ENCODE measurements at places on chromosomes 12 and 14.

- peak; percentile 79 for DNase-seq
These were observed 1.8 kb downstream of the IGFBP6 start for GRCh38 chr12:53099071-53099882.

DNA sequence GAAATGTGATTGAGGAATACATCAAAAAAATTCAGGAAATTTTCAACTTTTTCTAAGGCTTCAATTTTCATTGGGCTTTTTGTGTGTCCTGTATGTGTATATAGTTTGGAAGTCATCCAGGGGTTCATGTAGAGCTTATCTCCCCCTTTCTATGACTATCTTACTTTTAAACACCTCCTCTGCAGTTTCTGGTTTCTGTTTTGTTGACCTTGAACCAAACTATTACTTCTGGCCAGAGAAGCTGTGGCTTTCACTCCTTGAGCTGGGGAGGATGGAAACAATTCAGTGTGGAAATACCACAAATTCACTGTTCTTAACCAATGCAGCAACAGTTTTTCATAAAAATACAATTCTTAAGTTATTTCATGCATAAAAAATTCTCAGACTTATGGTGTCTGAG lies 613.2 kb upstream of the SEL1L start:
- DNase-seq: no peak

GRCh38 chr14:76810525-76810924 lies 2.2 kb downstream of the ANGEL1 start:
- no peak for DNase-seq

- DNase-seq: no peak
These were observed 35.5 kb upstream of the RASSF3 start for GRCh38 chr12:64574837-64575236.

- no peak for DNase-seq
These were observed 154.5 kb upstream of the FKBP4 start for GRCh38 chr12:2640281-2640680.

- DNase-seq: no peak
These were observed 29.6 kb downstream of the WBP11 start for GRCh38 chr12:14773685-14774073.

GRCh38 chr12:106741247-106741646 lies 33.2 kb upstream of the RIC8B start:
- DNase-seq: no peak

- DNase-seq: no peak
These were observed 82.7 kb downstream of the KTN1 start for GRCh38 chr14:55662752-55663151.

DNA sequence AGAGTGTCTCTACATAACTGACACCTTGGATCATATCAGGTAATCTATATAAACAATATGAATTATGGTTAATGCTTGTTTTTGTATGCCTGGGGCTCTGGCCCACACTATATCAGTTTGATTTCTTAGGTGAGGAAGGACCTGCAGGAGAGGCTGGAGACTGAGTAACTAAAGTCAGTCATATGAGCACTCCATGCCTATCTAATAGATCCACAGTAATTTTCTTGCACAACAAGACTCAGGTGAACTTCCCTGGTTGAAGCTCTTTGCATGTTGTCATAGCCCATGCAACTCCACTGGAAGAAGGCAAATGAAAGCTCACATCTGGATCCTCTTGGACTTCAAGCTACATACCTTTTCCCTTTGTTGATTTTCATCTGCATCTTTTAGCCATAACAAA lies 62.3 kb downstream of the CDK17 start:
- DNase-seq: no peak

DNA sequence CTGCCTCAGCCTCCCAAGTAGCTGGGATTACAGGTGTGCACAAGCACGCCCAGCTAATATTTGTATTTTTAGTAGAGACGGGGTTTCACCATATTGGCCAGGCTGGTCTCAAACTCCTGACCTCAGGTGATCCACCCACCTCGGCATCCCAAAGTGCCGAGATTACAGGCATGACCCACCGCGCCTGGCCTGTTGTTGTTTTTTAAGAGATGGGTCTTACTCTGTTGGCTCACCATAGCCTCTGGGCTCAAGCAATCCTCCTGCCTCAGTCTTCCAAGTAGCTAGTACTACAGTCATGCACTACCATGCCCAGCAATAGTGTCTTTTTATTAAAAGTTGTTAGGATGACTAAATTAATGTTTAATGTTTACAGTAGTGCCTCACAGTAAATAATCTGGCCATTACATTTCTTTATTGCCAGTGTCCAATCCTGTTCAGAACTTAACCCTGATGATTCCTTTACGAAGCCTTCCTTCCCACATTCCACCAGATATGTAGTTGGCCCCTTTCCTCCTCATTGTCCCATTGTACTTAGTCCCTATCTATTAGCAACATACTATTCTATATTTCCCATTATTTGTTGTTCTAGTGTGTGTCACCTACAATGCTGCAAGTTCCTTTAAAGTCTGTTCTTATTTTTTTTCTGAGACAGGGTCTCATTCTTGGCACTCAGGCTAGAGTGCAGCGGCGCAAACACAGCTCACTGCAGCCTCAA lies 8.8 kb upstream of the SMARCC2 start:
- DNase-seq: no peak

DNA sequence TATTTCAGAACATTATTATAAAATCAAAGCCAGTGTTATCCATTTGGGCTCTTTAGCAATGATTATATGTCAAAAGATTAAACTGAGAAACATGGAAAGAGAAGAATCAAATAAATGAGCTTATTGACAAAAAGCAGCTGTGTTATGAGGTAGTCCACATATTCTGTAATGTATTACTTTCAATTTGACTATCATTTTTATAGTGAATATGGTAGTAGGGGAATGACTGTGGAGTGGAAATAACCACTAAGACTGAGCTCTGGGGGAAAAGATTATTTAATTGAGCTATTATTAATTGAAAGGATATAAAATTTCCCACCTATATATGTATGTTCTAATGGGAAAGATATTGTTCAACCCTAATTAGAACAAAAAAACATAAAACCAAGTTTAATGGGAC lies 381.3 kb downstream of the TMTC2 start:
- no peak for DNase-seq

- peak; percentile 8 for DNase-seq
These were observed 43.3 kb upstream of the NT5DC3 start for GRCh38 chr12:103884316-103884715.

DNA sequence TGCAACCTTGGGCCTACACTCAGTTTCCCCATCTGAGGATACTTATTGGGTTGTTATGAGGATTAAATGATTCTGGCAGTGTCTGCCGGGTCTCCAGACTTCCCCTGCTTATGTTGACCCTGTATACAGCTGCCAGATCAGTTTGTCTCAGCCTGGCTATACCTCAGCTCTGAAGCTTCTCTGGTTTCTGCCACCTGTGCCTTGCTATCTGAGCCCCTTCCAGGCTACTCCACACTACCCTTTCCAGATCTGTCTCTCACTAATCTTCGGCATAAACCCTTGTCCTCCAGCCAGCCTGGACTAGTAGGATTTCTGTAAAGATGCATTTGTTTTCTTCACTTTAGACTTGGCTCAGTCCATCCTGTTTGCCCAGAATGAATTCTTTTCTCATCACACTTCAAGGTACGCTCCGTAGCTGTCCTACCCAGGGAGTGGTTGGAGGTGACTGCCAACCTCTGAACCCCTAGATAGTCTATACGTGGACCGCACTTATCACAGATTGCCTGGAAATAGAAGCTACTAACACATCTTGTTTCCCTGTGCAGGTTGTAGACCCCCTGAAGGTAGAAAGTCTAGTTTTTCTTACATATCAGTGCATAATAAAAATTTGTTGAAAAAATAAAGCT lies 422.4 kb downstream of the RAD51B start:
- no peak for DNase-seq

DNA sequence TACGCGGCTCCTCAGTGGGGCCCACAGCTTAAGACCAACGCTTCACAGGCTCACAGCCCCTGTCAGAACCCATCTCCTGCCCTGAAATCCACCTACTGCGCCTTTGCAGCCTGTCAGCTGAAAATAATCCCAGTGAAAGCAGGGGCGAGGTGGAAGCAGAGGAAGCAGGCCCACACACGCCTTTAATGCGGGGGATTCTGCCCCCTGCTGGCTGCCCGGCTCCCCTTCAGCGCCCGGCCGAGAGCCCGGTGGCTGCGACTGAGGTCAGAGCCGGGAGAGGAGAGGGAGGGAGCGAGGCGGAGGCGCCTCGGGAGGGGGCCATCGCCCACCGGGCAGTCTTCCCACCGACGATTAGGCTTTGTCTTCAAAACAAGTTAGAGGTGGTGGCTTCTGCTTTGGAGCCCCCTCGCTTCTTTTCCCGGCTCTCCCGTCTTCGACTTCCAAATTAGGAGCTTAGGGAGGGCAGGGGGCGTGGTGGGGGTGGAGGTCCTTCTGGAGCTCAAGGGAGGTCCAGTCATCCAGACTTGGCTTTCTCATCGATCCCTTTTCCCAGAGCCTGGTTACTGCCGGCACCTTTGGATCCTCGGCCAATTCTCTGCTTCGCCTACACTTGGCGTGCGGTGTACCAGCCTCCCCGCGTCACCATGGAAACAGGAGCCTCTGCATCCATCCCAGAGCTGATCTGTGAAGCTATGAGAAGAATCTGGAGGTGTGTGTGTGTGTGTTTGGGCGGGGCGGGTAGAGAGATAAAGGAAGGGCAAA lies 25.2 kb upstream of the RND1 start:
- peak; percentile 79 for DNase-seq

- no peak for DNase-seq
These were observed 36.5 kb downstream of the LRRC74A start for GRCh38 chr14:76862546-76863282.

DNA sequence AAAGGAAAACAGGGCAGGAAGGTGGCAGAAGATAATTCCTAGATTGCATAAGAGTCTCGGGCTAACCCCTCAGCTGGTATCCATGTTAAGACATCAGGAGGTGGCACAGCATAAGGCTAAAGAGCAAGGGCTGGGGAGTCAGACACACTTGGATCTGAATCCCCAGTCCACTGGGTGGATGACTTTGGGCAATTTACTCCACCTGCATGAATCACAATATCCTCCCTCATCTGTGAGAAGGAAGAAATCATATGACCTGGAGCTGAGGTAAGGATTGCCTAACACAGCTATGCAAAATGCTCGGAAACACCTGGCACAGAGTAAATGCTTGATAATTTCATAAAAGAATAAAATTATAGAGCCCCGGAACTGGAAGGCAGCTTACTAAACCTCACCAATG lies 217.9 kb downstream of the PIK3C2G start:
- no peak for DNase-seq

DNA sequence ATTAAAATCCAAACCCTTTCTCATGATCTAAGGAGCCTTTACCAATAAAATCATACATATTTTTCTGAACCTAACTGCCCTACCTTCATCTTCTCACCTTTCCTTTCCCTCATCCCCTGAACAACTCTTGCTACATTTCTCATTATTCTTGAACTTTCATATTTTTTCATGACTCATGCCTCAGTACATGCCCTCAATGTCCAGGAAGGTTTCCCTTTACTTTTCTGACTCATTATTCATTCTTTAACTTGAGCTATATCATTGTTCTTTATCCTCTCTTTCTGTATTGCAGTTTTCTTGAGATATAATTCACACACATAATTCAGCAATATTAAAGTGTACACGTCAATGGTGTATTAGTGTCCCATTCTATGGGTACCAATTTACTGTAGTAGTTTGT lies 231.0 kb downstream of the ALG10B start:
- no peak for DNase-seq

- no peak for DNase-seq
These were observed 10.9 kb downstream of the TCHP start for GRCh38 chr12:109910969-109911348.

- no peak for DNase-seq
These were observed 615 bp downstream of the DDX51 start for GRCh38 chr12:132143336-132144071.

GRCh38 chr12:28234444-28234843 lies 44.2 kb downstream of the CCDC91 start:
- DNase-seq: no peak

DNA sequence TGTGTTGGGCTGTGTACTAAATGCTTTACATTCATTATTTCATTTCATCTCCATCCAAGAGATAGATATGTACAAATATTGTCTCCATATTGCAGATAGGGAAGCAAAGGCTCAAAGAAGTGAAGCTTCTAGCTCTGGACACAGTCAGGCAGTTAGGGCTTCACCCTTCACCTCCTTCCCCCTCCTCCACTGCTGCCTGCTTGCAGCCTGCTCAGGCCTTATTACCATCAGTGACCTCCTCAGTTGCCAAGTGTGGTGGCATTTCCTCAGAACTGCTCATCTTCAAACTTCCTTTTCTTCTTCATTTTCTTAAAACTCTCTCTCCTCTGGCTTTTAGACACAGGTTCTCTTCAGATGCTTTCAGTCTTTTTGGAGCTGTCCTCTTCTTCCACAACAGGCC lies 4.7 kb upstream of the GPATCH2L start:
- DNase-seq: no peak

- DNase-seq: no peak
These were observed 6.9 kb downstream of the MTA1 start for GRCh38 chr14:105426416-105427130.

GRCh38 chr14:90606434-90606833 lies 209.6 kb downstream of the CALM1 start:
- no peak for DNase-seq

GRCh38 chr12:106585521-106586277 lies 2.9 kb downstream of the RFX4 start:
- peak; percentile 64 for DNase-seq

DNA sequence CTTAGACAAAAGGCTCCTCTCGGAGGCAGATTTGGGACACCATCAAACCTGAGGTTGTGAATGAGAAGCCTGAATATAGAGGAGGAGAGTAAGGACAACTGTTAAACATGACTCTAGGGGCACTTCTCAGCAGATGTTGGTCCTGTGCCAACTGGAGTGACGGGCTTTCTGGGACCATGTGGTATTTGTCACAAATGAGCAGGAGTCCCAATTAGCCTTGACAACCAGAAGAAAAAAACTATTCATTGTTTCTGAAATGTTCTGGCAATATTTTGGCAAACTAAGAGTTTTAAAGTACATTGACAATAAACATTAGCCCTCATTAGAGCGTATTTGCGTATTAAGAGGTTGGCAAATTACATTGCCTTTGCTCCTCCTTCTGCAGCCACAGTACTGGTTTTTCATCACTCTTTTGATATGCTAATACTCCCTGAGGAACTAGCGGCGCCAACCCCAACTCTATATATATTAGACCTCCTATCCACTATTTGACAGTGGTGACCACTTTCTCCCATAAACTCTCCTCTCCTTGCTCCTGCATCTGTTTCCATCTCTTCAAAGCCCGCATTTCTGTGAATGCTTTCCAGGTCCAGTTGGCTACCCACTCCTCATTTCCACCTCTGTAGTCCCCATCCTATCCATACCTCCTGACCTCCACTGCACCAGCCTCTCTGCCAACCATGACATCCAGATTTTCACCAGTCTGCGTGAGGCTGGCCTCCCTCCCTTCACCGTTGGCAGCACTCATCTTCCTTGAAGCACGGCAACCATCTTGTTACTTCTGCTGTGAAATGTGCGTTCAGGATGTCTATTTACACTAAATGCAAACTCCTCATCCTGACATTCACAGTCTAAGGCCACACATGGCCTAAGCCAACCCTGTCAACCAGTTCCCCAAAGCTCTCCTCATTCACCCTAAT lies 100.7 kb downstream of the ZFC3H1 start:
- DNase-seq: no peak

DNA sequence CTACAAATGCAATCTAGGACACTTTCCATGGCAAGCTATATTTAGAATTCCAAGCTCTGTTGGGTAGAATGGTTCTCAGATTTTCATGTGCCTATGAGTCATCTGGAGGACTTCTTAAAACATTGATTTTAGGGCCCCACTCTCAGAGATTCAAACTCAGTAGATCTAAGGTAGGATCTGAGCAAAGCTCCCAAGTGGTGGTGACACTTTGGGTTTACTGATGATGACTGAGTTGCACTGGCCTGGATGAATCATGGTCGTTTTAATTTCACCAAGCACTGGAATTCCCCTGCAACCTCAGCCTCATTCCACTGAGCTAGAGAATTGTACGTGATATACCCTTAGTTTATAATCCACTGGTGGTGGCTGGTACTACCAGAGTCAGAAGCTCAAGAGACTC lies 86.5 kb downstream of the PPM1H start:
- DNase-seq: no peak

Data from neuronal stem cell (in vitro differentiated cells).